ENCODE measurements at places on chromosomes 7 and 10. TPM values are rescaled to one million over a fixed set of nuclear protein-coding genes. Genes with fewer than 3 reads are reported as not detected.

PON1 gene
- total RNA-seq: 0.42 TPM

PON3 gene
- total RNA-seq: 19.7 TPM

CNNM2 gene
- 10.3 TPM for total RNA-seq

PKD2L1 gene
- total RNA-seq: not detected

EPDR1 gene
- 84.8 TPM for total RNA-seq

UCN3 gene
- not detected for total RNA-seq

GRM8 gene
- total RNA-seq: not detected

- DNase-seq: no peak
- no peaks in the 10 kb centered on the region for H3K27me3 ChIP-seq
- no peak overlapping the region for H3K27ac ChIP-seq
- no peaks in the 10 kb centered on the region for H3K36me3 ChIP-seq
Observed at GRCh38 chr7:76426246-76426645, 1.5 kb downstream of the ZP3 start.

DNA sequence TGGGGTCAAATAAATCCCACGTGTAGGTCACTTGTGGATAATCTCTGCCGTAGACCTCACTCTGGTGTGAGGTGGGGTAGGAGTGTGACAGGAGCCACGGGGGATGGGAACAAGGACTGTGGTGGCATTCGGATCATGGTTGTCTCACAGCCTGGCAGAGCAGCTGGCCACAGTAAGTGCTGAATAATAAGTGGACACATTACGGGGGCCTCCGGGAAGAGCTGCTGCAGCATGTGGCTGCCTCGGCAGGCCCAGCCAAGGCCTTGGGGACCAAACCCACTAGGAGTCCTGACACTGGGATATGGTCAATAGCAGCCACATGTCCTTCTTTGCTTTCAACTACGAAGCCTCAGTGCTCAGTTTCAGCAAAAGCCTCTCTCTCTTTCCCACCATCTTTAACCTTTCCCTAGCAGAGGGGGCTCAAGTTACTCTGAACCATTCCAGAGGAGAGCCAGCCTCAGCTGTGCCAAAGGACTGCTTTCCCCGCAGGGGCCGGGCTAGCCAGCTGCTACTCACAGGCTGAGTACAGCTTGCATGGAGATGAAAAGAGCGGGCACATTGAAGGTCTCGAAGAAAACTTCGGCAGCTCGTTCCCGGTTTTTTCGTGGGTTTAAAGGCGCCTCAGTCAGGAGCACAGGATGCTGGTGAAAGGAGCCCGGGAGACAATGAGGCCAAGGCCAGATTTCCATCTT lies 17.3 kb downstream of the ACTR1A start:
- H3K27ac ChIP-seq: no peak overlapping the region
- H3K36me3 ChIP-seq: peaks cover 100% of the 10 kb centered on the region
- H3K4me1 ChIP-seq: no peaks in the 10 kb centered on the region
- H3K4me3 ChIP-seq: no peak overlapping the region

DNA sequence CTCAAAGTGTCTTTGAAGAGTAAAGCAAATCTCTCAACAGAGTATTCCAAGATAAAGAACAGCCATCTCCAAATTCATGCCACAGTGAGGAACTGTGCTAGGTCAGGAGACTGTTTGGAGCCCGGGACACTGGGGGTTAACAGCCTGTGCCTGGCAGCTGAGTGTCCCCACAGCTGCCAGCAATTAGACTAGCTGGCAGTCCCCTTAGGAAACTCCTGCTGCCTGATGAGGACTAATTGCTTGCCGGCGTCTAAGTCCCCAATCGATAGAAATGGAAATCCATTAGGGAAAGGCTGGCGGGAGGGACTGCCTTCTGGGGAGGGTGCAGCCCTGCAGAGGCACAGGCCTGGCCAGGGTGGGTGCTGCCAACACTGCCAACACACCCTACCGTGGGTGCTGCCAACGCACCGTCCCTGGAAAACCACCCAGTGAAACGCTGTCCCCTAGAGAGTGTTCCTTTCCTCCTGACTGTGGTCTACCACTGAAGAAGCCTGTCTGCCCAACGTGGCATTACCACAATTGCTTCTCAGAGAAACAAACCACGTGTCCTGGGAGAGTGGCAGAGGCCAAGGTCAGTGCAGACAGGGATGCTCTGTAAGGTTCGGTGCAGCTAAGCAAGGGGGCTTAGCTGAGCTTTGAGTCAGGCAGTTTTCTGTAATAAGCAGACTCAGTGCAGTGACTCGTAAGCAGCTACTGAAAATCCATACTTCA lies 60.8 kb downstream of the XRCC2 start:
- H3K27me3 ChIP-seq: no peaks in the 10 kb centered on the region
- H3K36me3 ChIP-seq: no peaks in the 10 kb centered on the region
- DNase-seq: no peak
- no peak overlapping the region for H3K27ac ChIP-seq

DNA sequence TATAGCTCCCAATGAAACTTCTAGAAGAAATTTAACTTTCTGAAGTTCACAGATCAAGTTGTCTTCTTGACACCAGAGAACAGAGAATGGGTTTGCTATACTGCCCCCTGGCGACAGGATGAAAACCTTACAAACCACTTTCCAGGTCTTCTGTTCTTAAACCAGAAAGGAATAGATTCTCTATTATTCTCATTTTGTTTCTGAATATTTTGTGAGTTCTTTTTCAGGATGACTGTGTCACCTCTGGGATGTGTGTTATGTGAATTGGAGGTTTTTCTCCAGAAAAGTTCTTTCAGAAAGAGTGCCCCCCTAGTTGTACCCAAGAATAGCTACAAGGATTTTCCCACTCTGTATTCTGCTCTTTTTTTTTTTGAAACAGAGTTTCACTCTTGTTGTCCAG lies 6.3 kb downstream of the IFT22 start:
- no peaks in the 10 kb centered on the region for H3K36me3 ChIP-seq
- no peak overlapping the region for H3K27ac ChIP-seq
- no peak overlapping the region for H3K4me3 ChIP-seq
- no peaks in the 10 kb centered on the region for H3K27me3 ChIP-seq

DNA sequence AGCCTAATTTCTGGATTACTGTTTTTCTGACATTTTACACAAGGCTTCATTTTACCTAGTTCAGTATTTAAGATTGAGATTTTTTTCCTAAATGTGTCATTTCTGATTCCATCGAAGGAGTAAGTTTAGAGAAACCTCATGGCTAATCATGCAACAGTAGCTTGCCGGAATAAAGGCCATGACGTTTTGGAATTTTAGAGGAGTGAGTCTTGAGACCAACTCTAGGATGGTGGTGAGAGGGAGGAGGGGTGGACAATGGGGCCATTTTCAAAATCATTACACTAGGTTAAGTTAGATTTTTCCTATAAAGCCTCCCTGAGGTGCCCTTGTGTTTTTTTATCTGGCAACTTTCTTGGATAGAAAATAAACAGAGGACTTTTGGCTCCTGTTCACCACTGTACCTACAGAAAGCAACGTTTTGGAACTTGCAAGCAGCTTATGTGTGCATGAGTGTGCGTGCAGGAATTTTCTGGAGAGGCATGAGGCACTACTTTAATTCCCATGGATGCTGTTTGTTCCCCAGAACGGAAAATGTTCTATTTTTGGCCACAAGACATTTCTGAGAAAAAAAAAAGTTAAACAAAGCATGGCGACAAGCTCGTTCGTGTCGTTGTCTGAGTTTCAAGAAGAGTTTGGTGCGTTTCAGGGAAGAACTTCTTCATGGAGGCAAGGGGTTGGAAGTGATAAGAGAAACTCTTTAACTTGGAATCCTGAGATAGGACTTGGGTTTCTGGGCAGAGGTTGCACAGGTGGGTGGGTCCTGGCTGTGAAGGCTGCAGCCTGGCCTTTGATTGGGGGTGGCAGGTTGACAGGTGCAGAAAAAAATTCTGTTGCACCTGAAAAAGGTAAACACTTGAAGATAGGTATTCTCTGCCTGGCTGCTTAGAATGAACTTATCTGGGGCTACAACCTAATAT lies 178.1 kb downstream of the PTEN start:
- H3K36me3 ChIP-seq: no peaks in the 10 kb centered on the region
- no peak overlapping the region for H3K4me3 ChIP-seq
- H3K27ac ChIP-seq: peak overlapping the region; percentile 76
- peaks cover 14% of the 10 kb centered on the region for H3K4me1 ChIP-seq

DNA sequence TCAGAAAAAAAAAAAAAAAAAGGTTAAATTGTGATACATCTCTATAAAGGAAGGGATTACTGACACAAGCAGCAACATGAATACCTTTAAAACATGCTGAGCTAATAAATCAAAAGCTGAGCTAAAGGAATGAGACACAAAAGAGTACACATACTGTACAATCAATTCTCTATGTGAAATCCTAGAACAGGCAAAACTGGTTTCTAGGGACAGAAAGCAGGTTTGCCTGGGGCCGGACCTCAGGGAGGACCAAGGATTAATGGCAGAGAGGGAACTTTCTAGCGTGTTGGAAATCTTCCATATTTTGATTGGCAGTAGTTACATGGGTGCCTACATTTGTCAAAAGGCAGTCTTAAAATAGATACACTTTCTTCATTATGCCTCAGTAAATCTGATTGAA lies 52.5 kb downstream of the KLRG2 start:
- no peak overlapping the region for H3K27ac ChIP-seq
- no peaks in the 10 kb centered on the region for H3K36me3 ChIP-seq
- H3K27me3 ChIP-seq: no peaks in the 10 kb centered on the region
- H3K4me1 ChIP-seq: peaks cover 9% of the 10 kb centered on the region

DNA sequence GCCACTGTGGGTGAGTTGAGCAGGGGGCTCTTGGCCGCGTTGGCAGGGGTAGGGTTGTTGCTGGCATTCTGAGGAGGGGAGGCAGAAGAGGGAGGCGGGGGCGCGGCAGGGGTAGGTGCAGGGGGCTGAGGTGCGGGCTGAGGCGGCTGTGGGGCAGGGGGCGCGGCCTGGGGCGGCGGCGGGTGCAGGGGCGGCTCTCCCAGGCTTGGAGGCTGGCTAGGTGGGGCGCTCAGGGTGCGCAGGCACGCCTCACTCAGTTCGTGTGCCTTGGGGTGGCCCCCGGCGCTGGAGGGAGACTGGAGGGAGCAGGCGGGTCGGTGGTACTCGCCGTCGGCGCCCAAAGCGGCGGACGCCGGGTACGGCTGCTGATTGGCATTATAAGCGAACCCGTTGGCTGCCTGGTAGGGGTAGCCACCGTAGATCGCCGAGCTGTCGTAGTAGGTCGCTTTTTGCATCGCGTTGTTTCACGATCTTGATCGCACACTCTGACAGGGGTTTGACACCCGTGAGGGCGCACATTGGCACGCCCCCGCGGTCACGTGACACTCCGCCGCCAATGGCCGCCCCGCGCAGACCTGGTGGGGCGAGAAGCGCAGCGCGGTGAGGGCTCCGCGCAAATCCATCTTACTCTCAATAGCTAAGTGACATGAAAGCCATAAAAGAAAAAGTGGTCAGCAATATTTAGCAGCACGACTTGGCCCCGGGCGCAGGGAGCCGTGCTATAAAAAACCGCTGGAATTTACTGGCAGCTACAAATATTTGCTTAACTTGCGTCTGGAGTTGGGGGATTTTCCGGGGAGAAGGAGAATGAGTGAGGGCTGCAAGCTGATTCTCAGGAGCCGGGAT lies 7.9 kb upstream of the HOXA2 start:
- DNase-seq: peak; percentile 86
- H3K27me3 ChIP-seq: peaks cover 14% of the 10 kb centered on the region
- H3K4me3 ChIP-seq: no peak overlapping the region
- peak overlapping the region; percentile 90 for H3K27ac ChIP-seq
- H3K36me3 ChIP-seq: no peaks in the 10 kb centered on the region

DNA sequence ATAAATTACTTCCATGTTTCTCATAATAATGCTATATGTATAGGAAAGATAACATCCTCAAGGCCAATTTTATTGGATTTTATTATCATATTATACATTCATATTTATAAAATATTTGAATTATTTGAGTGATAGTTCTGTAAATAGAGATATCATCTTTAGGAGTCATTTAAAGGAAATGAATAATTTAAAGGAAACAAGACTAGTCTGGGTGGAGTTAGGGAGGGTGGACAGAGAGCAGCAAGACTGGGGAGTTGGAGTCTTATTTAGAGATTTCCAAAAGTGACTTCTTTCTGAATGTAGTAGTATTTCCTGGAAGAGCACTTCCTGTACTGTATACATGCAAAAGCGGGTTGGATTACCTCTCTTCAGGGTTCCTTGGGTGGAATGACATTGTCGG lies 342.3 kb downstream of the SUGCT start:
- H3K36me3 ChIP-seq: no peaks in the 10 kb centered on the region
- H3K4me3 ChIP-seq: no peak overlapping the region
- DNase-seq: no peak
- H3K27me3 ChIP-seq: no peaks in the 10 kb centered on the region
- H3K4me1 ChIP-seq: no peaks in the 10 kb centered on the region

- no peaks in the 10 kb centered on the region for H3K27me3 ChIP-seq
- H3K36me3 ChIP-seq: no peaks in the 10 kb centered on the region
- peak overlapping the region; percentile 45 for H3K27ac ChIP-seq
- H3K4me1 ChIP-seq: no peaks in the 10 kb centered on the region
- no peak overlapping the region for H3K4me3 ChIP-seq
- no peak for DNase-seq
Observed at GRCh38 chr10:13774303-13774893, 187.6 kb downstream of the PRPF18 start.

DNA sequence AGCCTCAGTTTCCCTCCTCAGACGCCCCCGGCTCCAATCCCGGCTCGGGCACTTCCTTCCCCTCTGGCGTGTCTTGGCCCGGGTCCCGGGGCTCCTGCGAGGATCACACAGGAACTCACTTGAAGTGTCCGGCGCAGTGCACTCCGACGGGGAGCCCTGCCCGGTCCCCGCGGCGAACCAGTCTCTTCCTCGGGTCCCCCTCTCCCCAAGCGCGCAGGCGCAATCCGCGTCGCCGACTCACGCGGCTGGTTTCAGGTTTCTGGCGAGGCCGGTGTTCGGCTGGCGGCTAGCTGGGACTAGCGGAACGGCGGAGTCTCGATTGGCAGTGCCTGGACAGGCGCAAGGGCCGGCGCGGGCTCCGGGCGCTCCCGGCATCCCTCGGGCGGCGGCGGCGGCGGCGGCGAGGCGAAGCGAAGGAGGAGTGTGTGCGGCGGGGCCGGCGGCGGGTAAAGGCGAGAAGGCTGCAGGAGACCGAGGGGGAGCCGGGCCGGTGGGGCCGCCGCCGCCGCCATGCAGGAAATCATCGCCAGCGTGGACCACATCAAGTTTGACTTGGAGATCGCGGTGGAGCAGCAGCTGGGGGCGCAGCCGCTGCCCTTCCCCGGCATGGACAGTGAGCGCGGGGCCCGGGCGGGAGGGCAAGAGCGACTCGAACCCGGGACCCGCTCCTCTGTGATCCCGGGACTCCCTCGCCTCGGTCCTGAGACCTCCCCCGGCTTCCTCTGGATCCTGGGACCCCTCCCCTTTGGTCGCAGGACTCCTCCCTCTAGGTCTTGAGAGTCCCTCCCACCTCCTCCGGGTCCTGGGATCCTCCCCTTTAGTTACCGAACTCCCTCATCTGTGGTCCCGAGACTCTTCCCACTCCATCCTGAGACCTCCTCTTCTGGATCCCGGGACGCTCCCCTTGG lies at the start of the genes CPSF4 and PTCD1:
Gene CPSF4, plus strand, starts transcription at position 371 of the 908 bp plus-strand sequence. Its CDS starts 140 bp downstream, at position 511.
Gene PTCD1, minus strand, starts transcription at position 226 of the 908 bp plus-strand sequence. CDS start 3,556 bp downstream, outside the sequence.
- H3K4me3 ChIP-seq: peak within 1 kb of the TSS; percentile 91
- H3K4me1 ChIP-seq: peaks cover 10% of the 10 kb centered on the region
- H3K27me3 ChIP-seq: no peaks in the 10 kb centered on the region
- H3K36me3 ChIP-seq: no peaks in the 10 kb centered on the region
- H3K27ac ChIP-seq: peak within 1 kb of the TSS; percentile 83

- H3K27ac ChIP-seq: no peak overlapping the region
- no peak for DNase-seq
- H3K4me1 ChIP-seq: no peaks in the 10 kb centered on the region
Observed at GRCh38 chr7:39434012-39434411, 132.2 kb upstream of the YAE1 start.

GRCh38 chr7:50149369-50149768 lies 56.3 kb upstream of the ZPBP start:
- no peaks in the 10 kb centered on the region for H3K4me1 ChIP-seq
- DNase-seq: no peak
- H3K27me3 ChIP-seq: no peaks in the 10 kb centered on the region
- H3K36me3 ChIP-seq: no peaks in the 10 kb centered on the region

- DNase-seq: no peak
- H3K27ac ChIP-seq: no peak overlapping the region
- no peaks in the 10 kb centered on the region for H3K4me1 ChIP-seq
- no peak overlapping the region for H3K4me3 ChIP-seq
- no peaks in the 10 kb centered on the region for H3K36me3 ChIP-seq
Observed at GRCh38 chr10:15224948-15225347, 56.5 kb upstream of the NMT2 start.

All from left lung (tissue), 14 donors.